ENCODE measurements at places on chromosomes 2 and 18.

DNA sequence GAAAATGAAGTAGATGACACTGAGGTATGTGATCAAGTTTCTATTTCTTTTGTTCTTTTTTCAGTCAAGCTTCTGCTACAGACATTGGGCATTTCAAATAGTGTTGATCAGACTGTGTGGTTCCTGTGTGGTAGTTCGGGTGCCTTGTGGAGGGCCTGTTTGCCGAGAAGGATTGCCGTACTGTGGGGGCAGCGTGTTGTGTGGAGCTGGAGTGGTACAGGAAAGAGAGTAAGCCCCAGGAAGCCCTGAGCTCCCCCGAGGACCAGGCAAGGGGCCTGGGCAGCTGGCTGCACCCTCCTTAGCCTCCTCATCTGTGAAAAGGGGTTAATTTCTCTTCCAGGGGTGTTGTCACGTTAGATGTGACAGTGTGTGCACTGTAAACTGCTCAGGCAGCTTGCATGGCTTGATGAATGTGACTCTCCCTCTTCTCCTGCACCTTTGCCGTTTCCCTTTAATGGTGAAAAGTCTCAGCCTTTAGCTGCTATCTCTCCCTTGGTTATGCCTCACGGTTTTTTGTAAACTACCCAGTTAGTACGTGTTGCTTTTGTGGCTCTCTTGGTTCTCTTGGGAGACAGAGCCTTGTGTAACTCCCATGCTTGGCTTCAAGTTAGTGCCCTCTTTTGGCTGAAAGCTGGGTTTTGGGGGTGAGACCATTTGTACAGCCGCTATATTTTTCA is 19.5 kb downstream of the C2orf74 start:
- no peak for DNase-seq

DNA sequence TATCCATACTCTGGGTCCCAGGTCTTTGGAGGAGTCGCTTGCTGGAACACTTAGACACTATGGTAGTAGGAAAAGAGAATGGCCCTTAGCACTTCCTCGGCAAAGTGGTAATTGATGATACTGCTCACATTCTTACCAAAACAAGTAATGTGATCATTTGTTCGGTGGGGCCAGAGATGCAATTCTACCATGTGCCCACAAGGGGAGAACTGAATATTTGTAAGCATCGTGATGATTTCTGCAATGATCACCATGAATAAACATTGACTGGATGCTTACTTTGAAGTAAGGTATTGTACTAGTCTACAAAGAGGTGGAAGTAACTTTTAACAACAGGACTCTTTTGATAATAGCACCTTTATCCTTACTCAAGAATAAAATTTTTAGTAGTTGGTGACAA is 109.7 kb downstream of the CD8B2 start:
- no peak for DNase-seq

DNA sequence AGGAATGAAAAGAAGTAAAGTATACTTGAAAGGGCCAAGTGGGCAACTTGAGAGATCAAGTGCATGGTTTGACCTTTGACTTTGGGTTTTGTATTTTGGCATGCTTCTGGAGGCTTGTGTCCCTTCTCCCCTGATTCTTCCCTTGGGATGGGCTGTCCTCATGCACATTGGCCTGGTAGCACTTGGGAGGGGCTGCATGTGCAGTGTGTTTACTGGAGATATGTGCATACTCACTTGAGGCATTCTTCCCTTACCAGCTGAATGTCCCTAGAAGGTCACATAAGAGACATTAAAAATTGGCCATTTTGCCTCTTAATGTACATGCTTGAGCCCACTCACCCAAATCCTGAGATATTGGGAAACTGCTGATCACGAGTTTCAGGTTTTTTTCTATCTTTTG is 65.2 kb downstream of the KYNU start:
- DNase-seq: no peak

DNA sequence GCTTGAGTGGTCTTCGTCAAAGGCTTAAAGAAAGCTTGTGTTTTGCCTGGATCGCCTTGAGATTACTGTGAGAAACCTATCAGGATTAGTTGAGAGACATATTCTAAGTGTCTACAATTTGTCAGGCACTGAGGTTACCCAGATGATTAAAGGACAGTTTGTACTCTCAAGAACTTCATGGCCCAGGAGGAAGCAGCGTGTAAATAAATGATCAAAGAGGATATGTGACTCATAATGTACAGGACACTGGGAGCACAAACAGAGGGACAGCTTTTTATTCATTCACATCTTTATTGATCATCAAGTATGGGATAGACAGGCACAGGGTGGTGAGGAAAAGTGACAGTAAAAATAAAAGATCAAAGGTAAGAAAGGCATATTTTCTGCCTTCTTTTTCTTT is 152.6 kb upstream of the FSHR start:
- DNase-seq: no peak

- DNase-seq: no peak
These were observed 54.2 kb downstream of the SERTAD2 start for GRCh38 chr2:64599469-64599868.

- DNase-seq: no peak
These were observed 18.7 kb upstream of the ADAM17 start for GRCh38 chr2:9574331-9574730.

DNA sequence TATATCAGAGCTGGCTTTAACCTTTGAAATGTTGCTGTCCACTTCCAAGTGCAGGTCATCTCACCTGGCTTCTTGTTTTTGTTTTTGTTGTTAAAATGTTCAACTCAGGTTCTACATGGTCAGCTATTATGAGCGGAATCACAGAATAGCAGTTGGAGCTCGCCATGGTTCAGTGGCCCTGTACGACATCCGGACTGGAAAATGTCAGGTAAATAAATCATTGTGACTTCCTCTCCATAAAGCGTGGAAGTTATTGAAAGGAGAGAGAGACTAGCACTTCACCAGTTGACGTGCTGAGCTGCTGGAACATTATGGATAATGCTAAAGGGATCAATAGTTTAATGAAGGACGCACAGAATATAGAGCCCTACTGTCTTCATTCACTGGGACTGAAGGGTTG is 184.6 kb upstream of the BOD1L2 start:
- DNase-seq: no peak

GRCh38 chr2:212794471-212794870 is 255.9 kb upstream of the ERBB4 start:
- no peak for DNase-seq

GRCh38 chr18:13022644-13023043 is 31.5 kb downstream of the CEP192 start:
- DNase-seq: no peak

Measured in NCI-H524 treated with DMSO at 0.1 percent for 48 hours (cell line).